ENCODE measurements at places on chromosomes 7 and 10.
A peak's percentile ranks its signal among the peaks of the same experiment; 100 is the strongest.

DNA sequence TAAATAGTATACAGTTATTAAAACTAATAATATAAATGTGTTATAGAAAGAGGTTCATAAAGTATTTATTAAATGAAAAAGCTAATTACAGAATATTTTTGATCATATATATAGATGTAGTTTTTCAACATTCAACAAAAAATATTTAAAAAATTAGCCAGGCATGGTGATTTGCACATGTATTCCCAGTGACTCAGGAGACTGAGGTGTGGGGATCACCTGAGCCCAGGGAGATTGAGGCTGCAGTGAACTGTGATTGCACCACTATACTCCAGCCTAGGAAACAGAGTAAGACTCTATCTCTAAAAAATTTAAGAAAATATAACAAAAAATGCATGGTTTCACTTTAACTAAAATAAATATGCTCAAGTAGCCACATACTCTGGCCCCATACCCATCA, 118.0 kb upstream of the SEMA3C start:
- DNase-seq, result no peak

DNA sequence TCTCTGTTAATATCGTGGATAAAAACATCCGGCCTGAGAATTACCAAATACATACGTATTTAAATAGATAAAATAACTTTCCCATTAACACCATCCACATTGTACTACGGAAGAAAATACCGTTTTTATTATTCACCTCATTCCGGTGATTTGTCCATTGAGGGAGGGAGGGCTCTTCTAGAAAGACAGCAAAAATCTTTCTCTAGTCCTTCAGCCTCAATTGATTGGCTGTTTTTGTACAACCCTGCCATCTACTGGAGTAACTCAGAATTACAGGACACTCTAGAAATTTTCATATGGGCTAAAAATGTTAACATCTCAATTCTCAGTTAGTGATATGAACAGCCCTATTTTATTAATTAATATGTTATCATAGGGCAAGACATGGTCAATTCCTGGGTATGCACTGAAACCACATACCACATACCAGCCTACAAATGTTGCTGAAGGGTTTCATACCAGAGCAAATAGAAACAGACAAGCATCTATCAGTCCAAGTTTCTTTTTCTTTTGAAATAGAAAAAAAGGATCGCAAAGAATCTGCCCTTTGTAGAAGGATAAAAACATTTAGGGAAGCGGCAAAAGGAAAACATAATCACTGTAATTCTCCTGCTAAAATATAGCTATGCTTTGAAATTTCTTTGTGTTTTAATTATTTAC, 55.8 kb upstream of the CDCA7L start:
- no peak for DNase-seq

- DNase-seq, result no peak
These were observed 117.8 kb downstream of the DYNC2I1 start for GRCh38 chr7:158973941-158974785.

- DNase-seq, result no peak
These were observed 126.5 kb downstream of the SLIT1 start for GRCh38 chr10:97059006-97059871.

GRCh38 chr10:95430231-95430951, 130.8 kb downstream of the SORBS1 start:
- DNase-seq, result no peak

GRCh38 chr7:152735443-152736004, 24.0 kb upstream of the ACTR3B start:
- DNase-seq, result no peak

DNA sequence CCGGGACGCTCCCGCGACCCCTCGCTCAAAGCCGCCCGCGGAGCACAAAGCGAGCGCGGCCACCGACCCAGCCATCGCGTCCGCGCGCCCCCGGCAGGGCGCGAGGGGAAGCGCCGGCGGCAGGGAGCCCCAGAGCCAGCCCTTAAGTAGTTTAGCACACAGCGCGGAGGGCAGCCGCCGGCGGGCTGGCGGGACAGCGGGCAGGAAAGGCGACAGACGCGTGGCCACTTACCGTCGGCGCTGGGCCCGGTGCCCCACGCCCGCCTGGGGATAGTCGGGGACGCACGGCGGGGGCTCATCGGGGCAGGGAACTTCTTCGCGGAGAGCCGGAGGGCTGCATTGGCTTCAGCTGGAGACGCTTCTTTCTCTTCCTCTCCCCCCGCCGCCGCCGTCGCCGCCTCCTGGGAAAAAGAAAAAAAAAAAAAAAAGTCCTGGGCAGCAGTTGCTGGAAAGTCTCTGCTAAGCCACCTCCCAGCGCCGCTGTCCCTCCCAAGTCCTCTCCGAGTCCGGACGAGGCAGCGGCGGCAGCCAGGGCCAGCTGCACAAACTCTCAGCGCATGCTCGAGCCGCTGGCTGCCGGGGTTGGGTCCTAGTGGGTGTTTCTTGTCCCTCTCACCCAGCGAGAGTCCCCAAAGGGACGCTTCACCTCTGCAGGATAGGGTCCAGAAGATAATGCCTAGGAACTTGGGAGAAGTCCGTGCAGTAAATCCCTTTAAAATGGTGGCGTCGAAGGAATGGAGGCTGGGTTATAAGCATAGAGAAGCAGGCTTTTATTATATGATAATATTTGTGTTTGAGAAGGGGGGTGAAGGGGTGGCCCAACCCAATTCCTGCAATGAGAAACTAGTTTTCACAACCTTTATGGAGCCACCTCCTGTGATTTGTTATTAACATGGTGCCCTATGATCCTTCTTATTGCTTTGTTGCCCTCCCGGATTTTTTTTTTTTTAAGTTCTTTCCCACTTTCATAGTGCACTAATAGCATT, at the start of gene TSPAN12:
Gene TSPAN12, minus strand, starts transcription at position 557 of the 986 bp plus-strand sequence. CDS start 1,381 bp downstream, outside the sequence.
- peak; percentile 49 for DNase-seq

- DNase-seq, result no peak
These were observed 327.3 kb downstream of the PHTF2 start for GRCh38 chr7:78125884-78126283.

GRCh38 chr7:6563936-6564770, 12.9 kb upstream of the GRID2IP start:
- DNase-seq, result no peak

DNA sequence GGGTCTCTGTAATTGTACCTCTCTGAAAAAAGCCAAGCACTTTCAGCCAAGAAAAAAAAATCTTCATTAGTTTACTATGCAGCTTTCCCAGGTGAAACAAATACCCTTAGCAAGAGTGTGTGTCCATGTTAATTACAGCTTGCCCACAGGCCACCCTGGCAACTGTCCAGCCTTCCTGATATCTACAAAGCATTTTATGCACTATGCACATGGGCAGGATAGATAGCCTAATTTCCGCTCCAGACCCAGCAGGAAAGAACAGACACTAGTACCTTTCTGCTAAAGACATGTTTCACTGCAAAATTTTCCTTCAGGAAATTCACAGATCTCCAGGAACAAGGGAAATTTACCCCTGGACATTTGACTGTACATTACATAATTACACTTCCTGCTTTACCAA, 24.4 kb downstream of the CACNA2D1 start:
- DNase-seq, result no peak

DNA sequence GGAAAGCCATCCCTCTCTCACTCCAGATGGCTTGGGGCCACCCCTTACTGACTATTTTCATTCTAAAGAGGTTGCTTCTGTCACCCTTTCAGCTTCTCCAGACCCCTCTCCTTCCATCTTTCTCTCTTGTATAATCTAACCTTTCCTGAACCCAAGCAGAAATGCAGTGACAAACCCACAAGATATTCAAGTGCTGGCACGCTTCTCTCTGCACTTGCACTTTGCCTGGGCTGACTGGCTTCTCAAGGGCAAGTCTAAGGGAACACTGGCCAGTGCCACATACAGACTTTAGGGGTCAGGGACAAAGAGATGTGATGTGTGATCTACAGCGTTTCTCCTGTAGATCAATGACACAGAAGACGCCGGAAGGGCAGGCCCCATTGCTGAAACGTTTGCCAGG, 150.4 kb upstream of the LANCL2 start:
- DNase-seq, result no peak

DNA sequence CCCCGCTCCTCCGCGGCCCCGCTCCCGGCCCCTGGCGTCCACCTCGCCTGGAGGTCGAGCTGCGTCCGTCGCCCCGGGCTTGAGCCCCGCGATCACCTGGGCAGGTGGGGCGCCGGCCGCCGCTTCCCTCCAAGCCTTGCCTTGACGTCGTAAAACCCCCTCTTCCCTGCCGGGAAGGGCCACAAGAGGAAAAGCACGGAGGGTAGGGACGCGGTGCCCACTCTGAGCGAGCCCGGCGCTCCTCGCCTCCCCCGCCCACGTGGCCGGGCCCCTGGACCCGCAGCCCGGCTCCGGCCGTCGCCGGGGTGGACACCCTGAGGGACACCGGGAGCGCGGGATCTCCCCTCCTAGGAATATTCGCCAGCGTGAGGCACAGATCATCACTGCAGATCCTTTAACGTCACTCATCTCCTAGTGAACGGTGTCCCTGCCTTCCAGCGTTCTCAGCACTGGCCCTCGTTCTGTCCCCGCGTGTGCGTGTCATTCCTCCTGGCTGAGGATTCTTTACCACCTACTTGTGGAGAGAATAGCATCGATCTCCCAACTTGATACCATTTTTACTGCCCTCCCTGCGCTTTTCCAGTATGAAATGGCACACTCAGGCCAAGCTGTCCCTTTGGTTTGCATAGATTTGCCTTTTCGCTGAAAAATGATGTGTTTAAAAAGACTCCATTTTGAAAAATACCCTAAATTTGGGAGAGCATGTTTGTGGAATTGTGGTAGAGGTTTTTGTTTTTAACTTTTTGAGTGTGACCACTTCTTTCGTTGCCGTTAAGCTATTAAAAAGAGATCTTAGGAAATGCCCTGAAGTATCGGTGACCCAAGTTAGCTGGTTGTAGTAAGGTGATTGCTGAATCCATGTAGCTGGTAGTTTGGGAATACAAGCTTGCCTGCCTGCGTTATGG, 649 bp downstream of the ACTR3B start:
- DNase-seq, result no peak

- no peak for DNase-seq
These were observed 310.1 kb downstream of the PTPRN2 start for GRCh38 chr7:158277219-158278141.

DNA sequence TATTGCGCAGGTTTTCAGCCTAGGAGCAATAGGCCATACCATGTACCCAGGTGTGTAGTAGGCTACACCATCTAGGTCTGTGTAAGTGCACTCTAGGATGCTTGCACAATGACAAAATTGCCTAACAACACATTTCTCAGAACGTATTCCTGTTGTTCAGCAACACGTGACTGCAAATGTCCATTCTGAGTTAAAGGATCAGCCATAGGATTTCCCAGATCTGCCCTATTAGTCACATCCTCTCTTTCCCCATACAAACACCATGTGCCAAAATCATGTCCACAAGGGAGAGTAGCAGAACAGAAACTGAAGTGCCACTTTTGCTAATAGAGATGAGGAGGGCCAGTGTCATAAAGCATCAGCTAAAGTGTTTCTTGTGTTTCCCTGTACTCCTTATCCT, 42.6 kb upstream of the AMPH start:
- no peak for DNase-seq
